ENCODE measurements at places on chromosomes 16 and 17. TPM values are rescaled to one million over a fixed set of nuclear protein-coding genes. Genes with fewer than 3 reads are reported as not detected.

CHD9NB gene
- 1.5 TPM for total RNA-seq

DNA sequence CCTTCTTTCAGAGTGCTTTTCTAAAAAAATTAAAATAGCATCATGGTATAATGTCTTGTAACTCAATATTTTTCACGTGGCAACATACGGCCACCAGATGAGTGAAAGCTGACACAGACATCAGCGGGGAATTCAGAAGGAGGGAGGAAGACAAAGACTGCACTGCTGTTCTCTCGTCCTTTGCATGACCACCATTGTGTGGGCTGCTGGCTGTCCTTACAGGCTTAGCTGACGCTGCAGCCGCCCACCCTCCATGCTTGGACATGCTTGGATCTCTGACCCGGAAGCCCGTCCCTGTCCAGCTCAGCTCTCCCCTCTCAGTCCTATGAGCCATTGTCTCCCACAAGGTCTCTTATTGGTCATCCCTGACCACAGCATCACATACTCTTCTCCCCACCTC is 11.4 kb upstream of the MLYCD start:
- no peak for DNase-seq

- DNase-seq = no peak
Measured at GRCh38 chr17:74063439-74063838, 140.0 kb upstream of the RPL38 start.

OR3A2 gene
- not detected for total RNA-seq

ZNF768 gene
- total RNA-seq = 35.2 TPM

- no peak for DNase-seq
Measured at GRCh38 chr16:31351942-31352325, 3.0 kb upstream of the ITGAX start.

ETV4 gene
- total RNA-seq = 63.9 TPM

SRCIN1 gene
- total RNA-seq = 0.07 TPM

DNA sequence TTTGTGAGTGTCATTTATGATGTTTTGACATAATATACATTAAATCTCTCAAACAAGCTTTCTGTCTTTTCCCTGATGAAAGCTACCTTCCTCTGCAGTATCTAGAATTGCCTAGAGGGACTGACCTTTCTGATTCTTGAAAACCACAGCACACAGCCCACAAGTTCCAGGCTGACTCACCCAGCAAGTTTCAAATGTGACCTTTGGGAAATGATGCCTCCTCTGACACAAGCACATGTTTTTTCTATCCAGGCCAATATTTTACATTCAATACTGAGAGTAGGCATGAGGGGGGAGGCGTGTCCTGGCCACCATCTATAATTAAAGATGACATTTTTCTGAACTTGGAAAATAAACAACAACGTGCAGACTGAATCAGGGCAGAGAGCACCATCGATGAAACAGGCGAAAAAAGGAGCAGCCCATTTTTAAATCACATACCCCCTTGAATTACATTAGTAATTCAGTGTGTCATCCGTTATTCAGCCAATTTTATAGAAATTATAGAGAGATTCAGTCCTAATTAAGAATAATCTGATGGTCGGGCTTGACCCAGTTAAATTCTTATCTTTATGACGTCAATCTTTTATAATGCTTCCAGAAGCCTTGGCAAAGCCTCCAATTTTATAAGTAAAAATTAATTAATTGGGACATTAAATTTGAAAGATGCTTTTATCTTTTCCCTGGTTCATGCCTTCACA is 292.6 kb upstream of the CDH11 start:
- DNase-seq = peak; percentile 2

ITGAL gene
- not detected for total RNA-seq

DNA sequence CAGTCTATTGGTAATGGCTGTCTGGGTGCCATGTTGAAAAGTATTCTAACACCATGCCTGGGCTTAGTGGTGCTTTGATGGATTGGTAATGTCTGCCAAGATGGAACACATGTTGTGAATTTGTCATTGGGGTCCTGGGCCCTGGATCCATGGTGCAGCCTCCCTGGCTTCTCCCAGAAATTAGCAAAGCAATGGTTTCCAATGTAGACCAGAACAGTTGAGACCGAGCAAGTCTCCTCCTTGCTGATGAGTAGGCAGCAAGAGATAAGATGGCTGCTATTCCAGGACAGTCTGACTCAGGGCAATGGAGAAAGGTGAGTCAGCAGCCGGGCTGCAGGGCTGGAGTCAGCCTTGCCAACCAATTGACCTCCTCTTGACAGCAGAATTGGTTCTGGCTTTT is 30.8 kb downstream of the GPR139 start:
- DNase-seq = no peak

DNA sequence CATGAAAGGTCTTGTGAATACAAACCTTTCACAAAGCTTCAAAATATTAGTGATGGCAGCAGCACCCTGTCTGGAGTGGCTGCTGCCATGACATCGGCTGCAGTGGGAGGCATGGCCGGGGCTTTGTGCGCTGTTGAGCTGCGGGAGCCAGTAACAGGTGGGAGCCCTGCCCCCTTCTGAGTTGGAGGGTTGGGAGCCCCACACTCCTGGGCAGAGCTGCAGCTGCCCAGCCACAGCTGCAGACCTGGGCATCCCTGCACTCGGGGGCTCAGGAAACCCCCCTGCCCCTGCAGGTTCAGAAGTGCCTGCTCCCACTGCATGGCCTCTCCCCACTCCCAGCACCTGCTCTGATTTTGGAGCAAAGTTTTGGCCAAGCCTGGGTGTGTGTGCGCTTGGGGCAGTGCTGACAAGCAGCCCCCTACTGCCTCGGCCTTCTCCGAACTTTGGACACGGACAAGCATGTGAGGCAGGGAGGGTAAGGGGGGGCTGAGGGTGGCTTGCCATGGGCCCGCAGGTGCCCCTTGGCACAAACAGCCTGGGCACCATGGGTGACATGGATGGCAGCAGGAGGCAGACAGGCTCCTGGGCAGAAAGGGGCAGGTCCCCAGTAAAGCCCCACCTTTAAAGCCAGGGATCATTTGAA is 42.7 kb downstream of the IST1 start:
- DNase-seq = no peak

KRT12 gene
- total RNA-seq = not detected

- DNase-seq = peak; percentile 56
Measured at GRCh38 chr17:67528751-67529436, 151.8 kb downstream of the PITPNC1 start.

- no peak for DNase-seq
Measured at GRCh38 chr17:49731435-49731831, 23.7 kb upstream of the SLC35B1 start.

SLC5A10 gene
- total RNA-seq = not detected

DNA sequence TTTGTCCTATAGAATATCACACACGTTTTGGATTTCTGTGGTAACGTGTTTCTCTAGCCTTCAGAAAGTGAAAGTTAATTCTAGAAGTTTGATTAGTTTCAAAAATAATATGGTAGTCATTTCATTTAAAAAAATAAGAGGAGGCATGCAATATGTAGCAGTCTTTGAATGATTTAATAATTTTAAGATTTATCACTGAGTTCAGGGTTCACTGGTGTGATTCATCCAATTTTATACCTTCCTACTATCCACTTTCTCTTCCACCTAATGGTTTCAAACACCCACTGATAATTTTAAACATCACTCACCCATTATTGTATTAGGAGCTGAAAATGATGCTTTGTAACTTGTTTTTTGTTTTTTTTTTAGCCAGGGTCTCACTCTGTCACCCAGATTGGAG is 42.3 kb downstream of the CMC2 start:
- no peak for DNase-seq

- no peak for DNase-seq
Measured at GRCh38 chr17:81429821-81430551, 34.7 kb downstream of the BAHCC1 start.

DNA sequence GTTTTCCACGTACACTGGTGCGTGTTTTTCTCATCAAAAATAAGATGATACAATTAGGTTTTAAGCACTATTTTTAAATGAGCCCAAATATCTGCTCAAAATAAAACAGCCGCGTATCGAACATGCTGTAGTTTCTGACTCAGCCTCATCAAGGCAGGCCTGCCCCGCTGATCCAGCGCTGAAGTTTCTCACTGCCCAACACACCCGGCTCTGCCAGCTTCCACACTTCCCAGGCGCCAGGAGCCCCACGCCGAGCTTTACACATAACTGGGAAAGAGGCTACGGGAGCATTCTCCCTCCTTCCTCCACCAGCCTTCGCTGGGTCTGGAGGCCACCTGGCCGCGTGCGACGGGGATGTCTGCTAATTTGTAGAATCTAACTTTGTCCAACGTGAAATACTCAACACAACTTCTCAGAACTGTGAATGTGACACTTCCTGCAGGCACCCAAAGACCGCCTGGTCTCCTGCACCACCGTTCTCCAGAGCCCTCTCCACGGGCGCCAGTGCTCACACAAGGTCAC is 42.1 kb downstream of the MAP1LC3B start:
- no peak for DNase-seq

All from epithelial cell of proximal tubule (primary cell).